Activated T-cell treated with anti-CD3 and anti-CD28 coated beads for 4 hours (primary cell): ENCODE measurements at places on chromosomes 4 and X.

- no peak for DNase-seq
Measured at GRCh38 chr4:6320663-6321062, 51.0 kb downstream of the WFS1 start.

- DNase-seq: no peak
Measured at GRCh38 chr4:55406545-55406944, 10.8 kb downstream of the TMEM165 start.

- no peak for DNase-seq
Measured at GRCh38 chr4:139875411-139875825, 209.8 kb downstream of the MGST2 start.

DNA sequence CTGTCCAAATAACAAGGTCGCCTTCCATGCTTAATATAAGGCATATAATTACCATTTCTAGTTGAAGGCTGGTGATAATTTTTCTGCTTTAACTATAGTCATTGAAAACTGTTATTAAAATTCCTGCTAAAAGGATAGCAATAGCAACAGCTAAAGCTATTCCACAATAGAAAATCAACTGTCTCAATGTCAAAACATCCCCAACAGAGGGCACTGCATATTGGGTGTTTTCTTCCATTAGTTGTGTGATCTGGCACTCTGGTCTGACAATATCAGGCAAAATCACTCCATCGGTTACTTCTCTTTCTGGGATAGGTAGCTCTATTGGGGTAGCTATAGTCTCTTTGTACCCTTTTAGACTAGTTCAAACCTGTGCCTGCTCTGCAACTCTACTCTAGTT, 53.5 kb downstream of the TMPRSS11F start:
- no peak for DNase-seq

GRCh38 chr4:151267104-151267503, 9.9 kb upstream of the PRSS48 start:
- DNase-seq: no peak

GRCh38 chr4:139273835-139274234, 6.2 kb downstream of the MGARP start:
- DNase-seq: no peak

DNA sequence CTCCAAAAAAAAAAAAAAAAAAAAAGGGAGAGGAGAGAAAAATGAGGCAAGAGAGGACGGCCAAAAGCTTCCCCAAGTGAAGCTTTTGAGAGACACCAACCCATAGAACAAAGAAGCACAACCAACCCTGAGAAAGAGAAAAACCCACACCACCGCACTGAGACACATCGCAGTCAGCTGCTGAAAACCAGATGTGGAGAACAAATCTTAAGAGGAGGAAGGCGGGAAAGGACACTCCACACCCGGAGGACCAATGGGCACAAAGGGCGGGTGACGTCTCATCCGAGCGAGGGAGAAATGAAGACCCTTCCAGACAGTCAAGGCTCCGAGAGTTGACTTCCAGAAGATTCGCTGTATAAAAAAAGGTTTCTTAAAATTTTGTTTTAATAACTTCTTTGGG, 112.1 kb downstream of the AFAP1 start:
- no peak for DNase-seq

DNA sequence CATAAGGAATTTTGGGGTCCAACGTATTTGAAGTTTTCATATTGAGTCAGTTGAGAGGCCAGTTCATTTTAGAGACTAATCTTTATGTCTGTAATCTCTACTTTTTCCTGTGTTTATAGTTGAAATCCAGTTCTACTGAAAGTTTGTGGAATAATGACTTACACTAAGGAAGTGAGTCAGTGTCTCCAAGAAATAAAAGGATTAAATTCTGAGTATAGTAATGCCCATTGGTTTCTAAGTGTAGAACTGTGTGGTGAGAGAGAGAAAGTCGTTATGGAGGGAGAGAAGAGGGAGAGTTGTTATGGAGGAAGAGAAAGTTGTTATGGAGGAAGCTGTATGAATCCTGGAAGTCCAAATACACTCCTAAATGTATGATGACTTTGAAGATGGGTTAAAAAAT, 264.6 kb upstream of the HAND2 start:
- DNase-seq: no peak
